Stimulated activated CD8-positive, alpha-beta memory T cell treated with anti-CD3 and anti-CD28 coated beads, Interleukin-7, amount 100 ng/mL, for 1 hour (primary cell): ENCODE measurements at places on chromosomes 3 and 15.

DNA sequence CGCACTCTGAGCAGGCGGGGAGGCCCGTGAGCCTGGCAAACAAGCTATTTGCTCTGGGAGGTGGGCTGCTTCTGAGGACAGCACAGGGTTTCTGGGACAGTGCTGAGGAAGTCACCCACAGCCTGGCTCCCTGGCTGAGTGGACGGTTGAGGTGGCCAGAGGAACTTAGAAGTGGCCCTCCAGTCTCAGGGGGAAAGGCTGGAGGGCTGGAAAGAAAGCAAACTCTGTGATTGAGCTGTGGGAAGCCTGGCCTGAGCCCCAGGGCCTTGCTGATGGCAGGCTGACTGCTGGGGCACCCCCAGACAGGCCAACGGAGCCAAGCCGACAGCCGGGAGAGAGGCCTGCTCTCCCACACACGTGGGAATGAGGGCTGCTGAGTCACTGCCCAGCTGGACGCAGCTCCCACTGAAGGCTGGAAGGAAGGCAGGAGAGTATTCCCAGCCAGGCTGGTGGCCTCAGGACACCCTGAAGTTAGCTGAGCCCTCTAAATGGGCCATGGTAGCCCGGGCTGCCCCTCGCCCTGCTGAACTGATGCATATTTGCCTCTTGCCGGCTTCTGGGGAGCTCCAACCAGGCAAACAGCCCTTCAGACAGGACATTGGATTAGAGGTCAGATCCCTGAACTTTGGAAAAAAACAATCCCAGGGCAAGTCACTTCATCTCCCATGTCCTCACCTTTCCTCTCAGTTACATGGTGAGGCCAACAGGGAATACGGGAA is 98.0 kb upstream of the TLE3 start:
- no peak for DNase-seq

- DNase-seq = no peak
These were observed at the start of gene MYRIP for GRCh38 chr3:39809181-39809994. TSS of gene MYRIP (plus strand) at chr3:39809609. CDS start at chr3:39900817, 91,208 bp downstream.

DNA sequence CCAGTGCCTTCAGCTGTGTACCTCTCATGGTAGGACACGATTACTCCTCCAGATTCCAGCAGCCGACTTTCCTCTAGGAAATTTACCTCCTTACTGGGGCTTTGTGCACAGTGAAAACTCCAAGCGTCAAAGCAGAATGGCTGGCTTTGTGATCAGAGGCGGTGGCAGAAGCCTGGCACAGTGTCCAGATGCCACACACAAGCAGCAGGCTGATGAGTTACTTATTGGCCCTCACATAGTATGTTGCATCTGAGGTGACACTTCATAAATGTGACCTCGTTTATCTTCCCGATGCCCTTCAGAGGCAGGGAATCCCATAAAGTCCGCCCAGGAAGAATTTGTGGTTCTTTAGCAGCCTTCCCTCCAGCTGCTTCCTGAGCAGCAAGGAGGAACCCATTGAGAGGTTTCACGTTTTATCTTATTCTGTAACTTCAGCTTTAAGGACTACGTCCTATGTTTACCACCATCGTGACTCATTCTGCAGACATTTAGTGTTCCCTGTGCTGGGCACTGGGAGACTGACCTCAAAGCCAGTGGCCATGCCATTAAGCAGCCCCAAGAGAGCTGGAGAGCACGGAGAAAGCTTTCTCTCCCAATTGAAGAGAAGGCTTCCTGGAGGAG is 107.1 kb upstream of the C15orf61 start:
- no peak for DNase-seq

GRCh38 chr15:55991802-55992768 is 1.3 kb downstream of the NEDD4 start:
- no peak for DNase-seq

- DNase-seq = no peak
These were observed at the start of gene PLCD1 for GRCh38 chr3:38029400-38030125. TSS of gene PLCD1 (minus strand) at chr3:38029642. CDS start at chr3:38029539, 103 bp downstream.

DNA sequence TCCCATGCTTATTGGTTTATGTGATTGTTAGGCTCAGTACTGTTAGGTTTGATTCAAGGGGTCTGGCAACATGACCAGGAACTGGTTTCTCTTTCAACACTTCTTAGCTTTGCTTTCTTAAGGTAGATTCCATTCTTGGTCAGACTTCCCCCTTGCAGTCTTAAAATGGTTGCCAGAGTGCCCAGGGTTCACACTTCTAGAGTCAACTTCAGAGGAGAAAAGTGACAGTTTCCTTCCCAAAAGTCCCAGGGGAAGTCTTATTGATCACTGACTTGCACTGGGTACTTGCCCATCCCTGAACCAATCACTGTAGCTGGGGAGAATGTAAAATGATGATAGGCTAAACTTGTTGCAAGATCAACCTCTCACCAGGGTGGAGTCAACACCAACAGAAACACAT is 14.1 kb downstream of the MGLL start:
- DNase-seq = no peak

DNA sequence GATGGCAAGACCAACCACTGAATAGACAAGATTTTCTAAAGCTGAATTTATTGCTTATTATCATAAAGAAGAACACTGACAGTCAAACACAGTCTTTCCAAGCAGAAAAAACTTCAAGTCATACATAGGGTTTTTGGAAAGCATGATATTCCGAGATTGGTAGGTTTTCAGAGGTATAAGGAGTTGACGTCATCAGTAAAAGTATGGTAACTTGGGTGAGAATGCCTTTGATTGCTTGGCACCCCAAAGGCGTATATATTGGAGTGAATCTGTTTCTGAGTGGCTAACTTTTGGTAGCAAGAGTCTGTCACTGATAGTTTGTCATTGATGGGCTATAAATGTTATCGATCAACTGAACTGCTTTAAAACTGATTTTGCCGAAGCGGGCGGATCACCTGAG is 227.9 kb upstream of the CNTN4 start:
- DNase-seq = no peak

DNA sequence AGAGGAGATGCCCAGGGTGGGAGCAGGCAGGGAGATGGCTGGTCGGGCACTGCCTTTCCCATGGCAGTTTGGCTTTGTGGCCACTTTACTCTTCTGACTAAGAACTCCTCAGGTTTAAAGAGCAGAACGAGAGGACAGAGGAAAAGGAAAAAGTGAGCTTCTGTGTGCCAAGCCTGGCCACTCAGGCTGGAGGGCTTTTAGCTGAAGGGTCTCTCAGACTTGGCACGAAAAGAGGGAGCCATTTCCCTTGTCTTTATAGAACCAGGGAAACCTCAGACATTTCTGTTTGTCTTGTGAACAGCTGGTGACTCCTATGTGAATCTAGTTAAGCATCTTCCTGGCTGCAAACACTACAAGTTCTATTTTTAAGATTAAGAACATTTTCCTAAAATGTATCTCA is 23.3 kb upstream of the PSMD6 start:
- no peak for DNase-seq

DNA sequence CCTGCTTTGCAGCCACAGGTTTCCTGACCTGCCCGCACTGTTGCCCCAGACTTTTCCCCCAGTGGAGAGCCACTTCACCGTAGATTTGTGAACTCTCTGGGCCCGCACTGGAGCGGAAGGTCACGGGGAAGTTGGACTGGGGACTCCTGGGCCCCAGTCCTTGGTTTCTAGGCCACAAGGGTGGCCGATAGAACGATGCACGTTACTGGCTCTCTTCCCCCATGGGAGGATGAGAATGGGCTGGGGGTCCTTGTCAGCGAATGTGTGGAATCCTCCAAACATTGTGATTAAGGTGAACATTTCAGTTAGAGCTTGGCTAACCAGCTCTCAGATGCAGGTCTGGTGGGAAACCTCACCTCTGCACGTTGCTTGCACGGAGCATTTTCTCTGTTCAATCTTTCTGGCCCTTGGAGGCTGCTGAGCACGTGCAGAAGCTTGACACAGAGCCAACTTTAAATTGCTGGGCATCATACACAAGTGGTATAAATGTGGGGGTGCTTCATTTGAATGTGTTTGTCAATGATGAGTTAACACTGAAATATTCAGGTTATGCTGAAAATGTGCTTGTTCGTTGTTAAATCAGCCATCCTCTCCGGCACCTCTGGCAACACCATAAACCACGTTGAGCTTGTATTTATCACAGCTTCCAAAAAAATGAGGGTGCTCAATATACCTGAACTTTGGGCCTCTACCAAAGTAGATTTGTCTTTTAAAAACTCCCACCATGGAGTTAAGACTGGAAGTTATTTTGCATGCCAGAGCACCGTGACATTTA is 976 bp downstream of the DIS3L start:
- no peak for DNase-seq

GRCh38 chr3:22960105-22960984 is 242.8 kb upstream of the UBE2E2 start:
- DNase-seq = no peak

DNA sequence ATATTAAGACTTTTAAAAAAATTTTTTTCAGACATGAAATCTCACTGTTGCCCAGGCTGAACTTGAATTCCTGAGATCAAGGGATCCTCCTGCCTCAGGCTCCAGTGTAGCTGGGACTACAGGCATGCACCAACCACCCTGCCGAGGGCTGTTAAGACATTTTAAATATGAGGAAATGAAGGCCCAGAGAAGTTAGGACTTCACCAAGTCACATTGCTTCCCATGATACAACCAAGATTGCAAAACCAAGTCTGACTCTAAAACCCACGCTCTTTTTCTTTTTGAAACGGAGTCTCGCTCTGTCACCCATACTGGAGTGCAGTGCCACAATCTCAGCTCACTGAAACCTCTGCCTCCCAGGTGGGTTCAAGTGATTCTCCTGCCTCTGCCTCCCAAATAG is 28.0 kb downstream of the PTPN9 start:
- DNase-seq = no peak

GRCh38 chr15:98826658-98827057 is 178.3 kb downstream of the IGF1R start:
- DNase-seq = no peak

- no peak for DNase-seq
These were observed 5.9 kb upstream of the GRAMD2A start for GRCh38 chr15:72203507-72203837.

DNA sequence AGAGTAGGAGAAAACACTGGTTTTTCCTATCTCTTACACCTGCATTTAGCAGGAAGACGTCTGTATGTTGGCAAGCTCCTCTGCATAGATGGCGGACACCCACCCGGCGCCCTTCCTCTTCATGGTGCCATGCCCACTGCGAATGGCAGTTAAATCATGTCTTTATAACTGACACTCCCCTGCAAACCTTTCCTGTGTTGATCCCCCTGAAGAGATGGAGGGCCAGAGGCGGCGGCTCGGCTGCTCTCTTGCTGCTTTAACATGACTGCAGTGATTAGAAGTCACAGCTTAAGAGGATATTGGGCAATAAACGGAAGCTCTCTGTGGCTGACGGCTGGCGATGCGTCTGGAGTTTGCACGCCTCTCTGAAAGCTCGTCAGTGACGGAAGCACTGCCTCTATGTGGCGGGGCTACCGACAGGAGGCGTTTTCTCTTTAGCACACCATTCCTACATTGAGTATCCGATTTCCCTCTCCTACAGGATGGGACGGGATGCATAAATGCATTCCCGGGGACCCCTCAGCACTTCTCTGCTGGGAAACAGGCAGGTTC is 25.5 kb upstream of the SNRPA1 start:
- peak; percentile 12 for DNase-seq

- DNase-seq = no peak
These were observed 103.6 kb upstream of the ABHD17C start for GRCh38 chr15:80591471-80591870.

- DNase-seq = no peak
These were observed 29.3 kb downstream of the EPHA6 start for GRCh38 chr3:96843505-96844203.

- no peak for DNase-seq
These were observed 77.1 kb downstream of the WDR76 start for GRCh38 chr15:43903864-43904290.

DNA sequence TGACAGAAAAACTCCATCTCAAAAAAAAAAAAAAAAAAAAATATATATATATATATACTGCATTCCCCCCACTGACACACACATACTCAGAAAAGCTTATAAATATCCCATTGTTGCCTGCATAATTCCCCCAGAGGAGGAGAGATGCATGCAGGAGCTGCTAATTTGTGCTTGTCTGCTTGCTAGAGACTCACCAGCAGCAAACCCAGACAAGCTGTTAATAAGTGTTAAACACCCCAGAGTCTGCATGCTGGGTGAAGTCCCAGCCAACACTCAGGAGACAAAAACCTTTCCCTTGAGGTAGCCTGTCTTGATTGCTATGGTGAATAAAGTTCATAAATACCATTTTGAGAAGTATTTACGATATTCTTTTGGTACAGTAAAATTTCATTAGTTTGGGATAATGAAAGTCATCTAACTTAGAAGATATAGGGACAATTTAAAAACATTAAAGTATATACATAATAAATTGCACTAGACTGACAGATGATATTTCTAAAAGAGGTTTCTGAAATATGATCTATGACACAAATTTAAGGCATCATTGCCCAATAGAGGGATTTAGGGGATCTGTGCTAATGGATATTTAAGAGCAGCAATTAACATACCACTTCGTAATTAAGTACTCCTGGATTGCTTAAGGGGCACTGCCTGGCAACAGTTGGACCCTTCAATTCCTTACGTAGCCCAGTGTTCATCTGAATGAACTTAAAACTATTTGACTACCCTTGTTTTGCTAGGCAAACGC is 400.0 kb upstream of the C2CD4B start:
- DNase-seq = no peak

- DNase-seq = no peak
These were observed 544.1 kb upstream of the MDFIC2 start for GRCh38 chr3:70856414-70857162.

DNA sequence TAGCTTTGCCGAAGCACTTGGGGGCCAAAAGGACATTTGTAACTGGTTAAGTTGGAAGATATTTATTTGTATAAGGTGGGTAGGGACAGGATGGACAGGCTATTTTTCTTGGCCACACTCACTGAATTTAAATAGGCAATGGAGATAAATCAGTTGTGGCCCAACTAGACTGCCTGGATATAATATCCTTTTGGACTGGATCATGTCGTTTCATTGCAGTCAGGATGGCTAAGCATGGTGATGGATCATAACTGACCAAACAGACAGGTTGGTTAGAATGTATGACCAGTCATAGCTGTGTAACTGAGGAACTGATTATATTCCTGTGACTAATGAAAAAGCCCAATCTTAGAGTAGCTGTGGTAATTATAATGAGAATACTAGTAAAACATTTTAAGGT is 284.0 kb downstream of the LPP start:
- no peak for DNase-seq

GRCh38 chr3:74582982-74583381 is 31.5 kb downstream of the CNTN3 start:
- DNase-seq = no peak

DNA sequence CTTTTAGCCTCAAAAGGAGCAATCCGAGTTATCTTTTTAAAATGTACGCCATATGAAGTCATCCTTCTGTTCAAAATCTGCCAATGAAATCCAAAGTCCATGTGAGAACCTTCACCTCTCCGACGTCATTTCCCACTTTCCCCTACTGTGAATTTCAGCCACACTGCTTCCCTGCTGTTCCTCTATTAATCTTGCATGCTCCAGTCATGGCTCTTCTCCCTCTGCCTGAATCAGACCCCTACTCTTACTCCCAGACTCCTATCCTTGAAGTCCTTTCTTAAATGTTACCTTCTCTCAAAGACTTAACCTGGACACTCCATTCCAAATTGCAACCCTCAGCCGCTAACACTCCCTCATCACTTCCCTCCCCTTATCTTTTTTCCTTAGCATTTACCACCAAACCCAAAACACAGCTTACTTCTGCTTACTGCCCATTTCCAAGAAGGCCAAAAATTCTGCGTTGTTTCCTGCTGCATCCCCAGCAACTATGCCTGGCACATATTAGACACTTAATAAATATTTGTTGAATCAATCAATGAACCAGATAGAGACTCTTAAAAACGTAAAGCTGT is 1.2 kb downstream of the NKIRAS1 start:
- DNase-seq = no peak

- DNase-seq = no peak
These were observed 58.1 kb downstream of the XXYLT1 start for GRCh38 chr3:195212749-195213375.

- peak; percentile 46 for DNase-seq
These were observed 114.3 kb upstream of the ARHGEF3 start for GRCh38 chr3:56915966-56916586.
